ENCODE measurements at places on chromosomes 6 and 20.
A peak's percentile ranks its signal among the peaks of the same experiment; 100 is the strongest.

GRCh38 chr6:169231790-169232506 is 21.7 kb downstream of the THBS2 start:
- DNase-seq: no peak

DNA sequence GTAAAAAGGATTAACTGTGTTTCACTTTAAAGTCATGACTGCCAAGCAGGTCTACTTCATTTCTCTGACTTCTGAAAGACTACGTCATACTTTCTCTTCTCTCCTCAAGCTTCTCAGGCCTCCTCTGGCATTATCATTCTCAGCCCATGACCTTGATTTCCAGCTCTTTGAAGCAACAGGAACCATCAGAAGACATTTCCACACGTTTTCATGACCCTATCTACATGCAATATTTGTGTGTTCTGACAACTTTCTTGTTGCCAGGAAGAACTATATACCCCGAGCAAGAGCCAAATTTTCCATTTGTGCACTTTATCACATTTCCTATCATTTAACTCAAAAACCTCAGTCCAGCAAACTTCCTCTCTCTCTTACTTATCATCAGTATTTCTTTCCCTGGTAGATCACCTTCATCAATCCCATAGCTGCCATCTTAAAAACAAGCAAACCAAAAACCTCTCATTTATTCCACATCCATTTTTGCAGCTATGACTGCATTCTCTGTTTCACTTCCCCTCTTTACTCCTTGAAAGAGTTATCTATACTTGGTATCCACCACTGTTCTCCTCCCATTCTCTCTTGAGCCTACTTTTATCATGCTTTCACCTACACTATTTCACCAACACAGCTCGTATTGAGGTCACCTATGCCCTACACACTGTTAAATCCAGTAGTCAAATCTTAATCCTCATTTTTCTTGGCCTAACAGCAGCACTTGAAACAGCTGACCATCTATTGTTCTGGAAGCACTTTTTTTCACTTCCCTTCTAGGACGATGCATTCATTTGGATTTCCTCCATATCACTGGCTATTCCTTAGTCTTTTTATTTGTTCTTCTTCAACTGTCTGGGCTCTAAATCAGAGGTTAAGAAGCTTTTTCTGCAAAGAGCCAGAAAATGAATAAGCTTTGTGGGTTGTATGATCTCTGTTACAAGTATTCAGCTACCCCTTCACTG is 47.1 kb downstream of the STX7 start:
- DNase-seq: no peak

GRCh38 chr6:93344333-93344835 is 75.0 kb downstream of the EPHA7 start:
- DNase-seq: no peak

DNA sequence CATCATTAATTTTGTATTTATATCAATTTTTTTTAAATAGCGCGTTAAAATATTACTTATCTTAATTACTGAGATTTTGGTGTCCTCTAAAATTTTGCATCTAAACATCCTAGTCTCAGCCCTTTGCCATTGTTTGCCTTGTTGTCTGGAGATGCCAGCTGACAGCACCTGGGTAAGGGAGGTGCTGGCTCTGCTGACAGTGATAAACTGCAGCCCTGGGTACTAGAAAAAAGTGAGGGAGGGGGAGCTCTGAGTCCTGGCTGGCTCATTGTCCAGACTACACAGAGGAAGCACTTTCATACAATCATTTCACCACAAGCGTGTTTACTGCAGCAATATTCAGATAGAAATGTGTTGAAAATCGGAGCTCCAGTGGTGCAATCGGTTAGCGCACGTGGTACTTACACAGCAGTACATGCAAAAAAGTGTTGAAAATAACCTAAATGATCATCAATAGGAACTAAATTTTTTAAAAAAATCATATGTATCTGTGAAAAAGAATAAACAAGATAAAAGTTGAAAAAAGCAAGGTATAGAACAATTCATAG is 18.5 kb upstream of the UBR2 start:
- DNase-seq: peak; percentile 20

DNA sequence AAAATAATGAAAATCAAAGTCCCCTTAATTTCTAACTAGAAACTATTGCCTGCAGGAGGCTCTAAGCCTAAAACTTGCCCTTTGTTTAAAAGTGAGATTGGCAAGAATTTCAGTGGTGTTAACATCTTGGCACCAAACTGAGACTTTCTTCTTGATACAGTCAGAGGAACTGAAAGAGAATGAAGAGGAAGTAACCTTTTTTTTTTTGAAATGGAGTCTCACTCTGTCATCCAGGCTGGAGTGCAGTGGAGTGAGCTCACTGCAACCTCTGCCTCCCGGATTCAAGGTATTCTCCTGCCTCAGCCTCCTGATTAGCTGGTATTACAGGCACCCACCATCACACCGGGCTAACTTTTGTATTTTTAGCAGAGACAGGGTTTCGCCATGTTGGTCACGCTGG is 3.6 kb downstream of the DOP1A start:
- DNase-seq: no peak

DNA sequence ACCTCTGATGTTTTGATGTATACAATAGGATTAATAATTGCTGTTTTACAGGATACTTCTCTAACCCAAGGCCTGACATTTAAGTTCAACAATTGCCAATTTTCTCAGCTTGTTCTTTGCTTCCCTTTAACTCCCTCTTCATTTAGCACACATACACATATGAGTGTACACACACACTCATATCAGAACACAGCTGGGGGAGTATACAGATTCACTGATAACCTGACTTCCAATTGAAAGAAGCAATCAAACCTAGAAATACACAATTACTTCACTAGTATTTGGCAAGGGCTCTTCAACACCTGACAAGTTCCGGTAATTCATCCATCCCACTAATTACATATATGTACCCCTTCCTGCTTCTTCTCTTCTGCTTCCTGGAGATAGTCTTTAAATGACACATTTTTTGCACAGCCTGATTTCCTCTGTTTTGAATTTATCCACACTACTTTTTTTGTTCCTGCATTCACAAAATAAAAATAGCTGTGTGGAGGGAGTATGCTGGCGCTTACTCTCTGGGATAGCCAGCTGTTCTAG is 11.2 kb downstream of the UST start:
- DNase-seq: no peak

- no peak for DNase-seq
These were observed 65.2 kb downstream of the CDC5L start for GRCh38 chr6:44452725-44453124.

- DNase-seq: no peak
These were observed 24.6 kb downstream of the MYLK4 start for GRCh38 chr6:2725999-2726567.

DNA sequence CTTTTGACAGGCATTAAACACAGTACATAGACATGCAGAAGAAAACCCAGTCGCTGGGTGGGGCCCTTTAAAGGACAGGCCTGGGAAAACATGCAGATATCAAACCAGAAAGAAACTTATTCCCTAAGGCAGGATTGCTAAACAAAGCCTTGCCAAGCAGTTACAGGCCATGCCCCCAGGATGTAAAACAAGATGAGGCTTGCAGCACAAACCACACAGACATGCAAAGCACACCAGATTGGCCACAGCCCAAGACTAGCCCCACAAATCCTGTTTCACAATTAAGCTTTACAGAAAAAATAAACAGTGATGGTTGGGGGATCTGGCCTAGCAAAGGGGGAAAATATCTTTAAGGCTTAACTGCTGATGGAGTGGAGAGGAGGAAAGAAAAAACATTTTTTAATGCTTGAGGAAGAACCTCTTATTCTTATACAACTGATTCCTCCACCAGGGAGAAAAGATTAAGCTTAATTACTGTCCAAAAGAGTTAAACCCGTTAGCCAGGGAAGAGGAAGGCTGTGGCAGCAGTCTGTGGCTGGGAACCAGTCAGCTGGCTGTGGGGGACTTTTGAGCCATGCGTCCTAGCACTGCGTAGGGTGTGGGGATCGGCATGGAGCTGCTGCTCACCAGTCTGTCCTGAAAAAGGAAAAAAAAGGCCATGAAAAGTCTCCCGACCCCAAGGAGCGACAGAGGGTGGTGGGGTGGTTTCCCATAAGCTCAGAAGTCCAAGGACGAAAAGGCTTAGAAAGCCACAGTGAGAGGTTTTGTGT is 28.4 kb downstream of the COL19A1 start:
- DNase-seq: no peak

DNA sequence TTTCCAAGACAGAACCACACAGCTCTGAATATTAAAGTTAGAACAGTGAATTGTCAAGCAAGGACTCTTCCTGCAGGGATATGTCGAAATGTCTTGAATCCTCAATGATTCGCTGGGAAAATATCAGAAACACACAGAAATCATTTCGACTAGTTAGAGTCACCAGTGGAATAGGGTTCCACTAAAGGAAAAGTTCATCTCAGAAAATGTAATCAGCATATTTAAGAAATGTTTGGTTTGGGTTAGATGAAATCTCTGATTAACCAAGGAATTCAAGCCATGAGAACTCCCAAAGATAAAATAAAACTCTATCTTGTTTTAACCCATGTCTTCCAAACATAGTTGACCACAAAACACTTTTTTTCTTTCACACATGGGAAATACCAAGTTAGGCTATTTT is 621.0 kb upstream of the NRSN1 start:
- DNase-seq: no peak

DNA sequence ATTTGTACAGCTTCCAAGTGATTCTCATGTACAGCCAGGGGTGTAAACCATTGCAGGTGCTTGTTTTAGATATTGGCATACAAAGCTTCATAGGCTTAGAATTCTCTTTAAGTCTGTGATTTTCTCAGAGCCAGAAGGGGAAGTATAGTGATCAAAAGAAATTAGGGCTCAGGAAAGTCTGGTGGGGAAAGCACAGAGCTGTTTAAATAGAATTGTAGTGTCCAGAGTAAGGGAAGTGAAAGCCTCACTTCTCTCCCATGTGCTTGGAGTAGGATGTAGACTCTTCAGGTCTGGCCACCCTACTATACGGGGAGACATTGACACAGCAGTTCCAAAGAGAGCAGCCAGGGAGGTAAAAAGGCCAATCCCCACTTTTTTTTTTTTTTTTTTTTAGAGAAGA is 10.4 kb downstream of the GCNT2 start:
- DNase-seq: no peak

DNA sequence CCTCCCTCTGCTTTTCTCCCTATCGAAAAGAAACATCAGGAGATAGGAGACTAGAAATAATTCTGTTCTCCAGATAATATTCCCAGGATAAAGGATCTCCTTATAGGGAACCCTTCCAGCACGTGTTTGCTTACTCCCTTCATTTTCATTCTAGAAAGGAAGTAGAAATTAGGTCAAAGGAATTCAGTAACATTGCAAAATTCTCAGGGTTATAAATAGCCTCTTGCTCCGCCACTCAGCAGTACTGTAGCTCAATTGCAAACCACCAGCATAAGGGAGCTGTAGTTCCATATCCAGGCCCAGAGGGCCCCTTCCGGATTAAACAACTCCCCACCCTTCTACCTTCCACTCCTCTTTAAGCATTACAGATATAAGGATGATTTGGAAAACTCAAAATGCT is 6.2 kb downstream of the ELMO2 start:
- DNase-seq: no peak

- DNase-seq: no peak
These were observed 170.6 kb downstream of the TRMT11 start for GRCh38 chr6:126156973-126157372.

DNA sequence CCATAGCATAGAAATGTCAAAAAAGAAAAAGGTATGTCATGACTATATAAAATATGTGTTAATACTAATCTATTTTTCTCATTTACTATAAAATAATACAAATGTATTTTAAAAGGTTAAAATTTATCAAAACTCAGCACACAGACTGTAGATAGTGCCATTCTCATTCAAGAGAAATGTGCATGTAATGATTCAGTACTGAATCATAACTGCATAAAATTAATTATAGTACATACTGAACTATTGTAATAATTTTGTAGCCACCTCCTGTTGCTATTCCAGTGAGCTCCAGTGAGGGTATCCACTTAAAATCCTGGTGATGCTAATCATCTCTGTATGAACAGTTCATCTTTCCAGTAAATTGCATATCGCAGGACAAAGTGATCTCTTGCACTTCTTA is 82.8 kb downstream of the HMGCLL1 start:
- no peak for DNase-seq

DNA sequence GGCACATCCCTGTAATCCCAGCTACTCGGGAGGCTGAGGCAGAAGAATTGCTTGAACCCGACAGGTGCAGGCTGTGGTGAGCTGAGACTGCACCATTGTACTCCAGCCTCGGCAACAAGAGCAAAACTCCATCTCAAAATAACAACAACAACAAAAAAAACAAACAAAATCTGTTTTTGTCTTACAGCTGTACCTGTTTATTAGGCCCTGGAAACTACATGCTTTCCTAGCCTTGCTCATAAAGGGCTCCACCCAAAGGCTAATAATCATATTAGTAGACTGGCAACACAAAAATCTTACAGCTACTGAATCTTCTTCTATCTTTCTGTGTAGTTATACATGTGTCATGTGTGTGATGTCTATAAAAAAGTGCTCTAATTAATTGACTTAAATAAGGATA is 503.9 kb upstream of the EYS start:
- no peak for DNase-seq

DNA sequence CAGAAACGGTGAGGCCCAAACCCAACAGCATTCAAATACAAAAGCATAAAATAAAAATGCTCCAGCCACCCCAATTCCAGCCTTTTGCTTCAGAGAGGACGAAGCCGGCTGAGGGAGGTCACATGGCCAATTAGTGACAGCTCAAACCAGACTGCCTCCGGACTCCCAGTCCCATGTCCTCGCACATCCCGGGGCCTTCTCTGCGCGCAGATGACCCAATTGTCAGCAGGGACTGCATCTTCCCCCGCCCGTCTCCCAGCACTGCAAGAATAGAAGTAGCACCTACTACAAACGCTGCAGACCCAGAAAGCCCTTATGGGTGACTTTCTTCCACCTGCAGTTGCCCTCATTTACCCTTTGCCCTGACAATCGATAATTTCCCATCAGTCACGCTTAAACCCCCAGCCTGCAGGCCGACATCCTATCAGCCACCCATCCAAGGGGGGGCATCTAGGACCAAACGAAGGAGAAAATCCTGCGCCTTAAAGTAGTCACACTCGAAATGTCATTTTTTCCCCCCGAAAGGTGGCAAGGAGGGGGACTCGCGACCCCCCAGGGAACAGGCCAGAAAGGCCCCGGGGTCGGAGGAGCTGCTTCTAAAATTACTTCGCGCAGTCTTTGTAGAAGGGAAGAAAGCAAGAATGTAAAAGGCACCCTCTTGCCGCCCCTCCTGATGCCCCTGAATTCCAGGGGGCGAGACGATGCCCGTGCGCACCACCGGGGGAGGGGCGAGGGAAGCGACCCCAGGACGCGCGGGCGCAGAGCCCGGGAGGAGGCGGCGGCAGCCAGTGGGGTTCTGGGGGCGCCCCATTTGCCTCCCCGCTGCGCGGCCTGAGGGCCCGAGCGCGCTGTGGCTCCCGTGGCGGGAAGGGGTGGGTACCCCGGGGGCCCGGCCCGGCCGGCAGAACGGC is 792 bp downstream of the SLC23A2 start:
- DNase-seq: peak; percentile 61

All from NCI-H345 (cell line).